Mesendoderm (in vitro differentiated cells): ENCODE measurements at places on chromosomes 4 and X.

DNA sequence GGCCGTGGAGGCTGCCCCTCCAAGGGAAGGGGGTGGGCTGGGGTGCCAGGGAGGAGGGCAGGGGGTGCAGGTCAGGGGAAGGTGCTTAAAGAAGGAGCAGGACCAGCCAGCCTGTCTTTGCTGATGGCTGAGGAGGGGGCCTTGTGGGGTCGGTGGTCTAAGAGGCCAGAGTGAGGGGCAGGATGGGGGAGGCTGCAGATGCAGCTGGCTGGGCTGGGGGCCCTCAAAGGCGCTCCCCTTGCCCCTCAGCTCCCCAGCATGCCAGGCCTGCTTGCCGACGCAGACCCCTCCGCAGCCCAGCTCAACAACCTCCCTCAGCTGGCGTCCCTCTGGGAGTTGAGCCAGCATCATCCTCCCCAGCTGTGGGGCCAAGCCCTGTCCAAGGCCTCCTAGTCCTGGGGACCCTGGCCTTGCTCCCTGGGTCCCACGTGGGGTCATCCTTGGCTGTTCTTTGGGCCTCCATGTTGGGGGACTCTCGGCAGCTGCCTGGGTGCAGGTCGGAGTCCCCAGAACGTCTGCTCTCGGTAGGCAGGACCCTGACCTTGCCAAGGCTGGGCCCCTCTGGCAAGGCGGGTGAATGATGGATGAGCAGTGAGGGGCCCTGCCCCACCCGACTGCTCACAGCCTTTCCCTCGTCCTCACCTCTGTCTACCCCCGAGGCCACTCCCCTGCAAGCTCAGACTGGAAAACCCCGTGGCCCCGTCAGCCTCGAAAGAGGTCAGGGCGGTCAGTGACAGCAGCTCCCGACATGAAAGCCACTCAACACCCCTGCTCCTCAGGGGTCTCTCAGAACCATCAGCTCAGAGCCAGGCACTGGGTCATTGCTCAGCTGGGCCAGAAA is 119.4 kb downstream of the FAM53A start:
- no peak for DNase-seq

GRCh38 chr4:52606726-52607125 is 52.4 kb downstream of the USP46 start:
- no peak for DNase-seq

GRCh38 chr4:45944000-45944399 is 179.9 kb downstream of the GABRG1 start:
- no peak for DNase-seq

DNA sequence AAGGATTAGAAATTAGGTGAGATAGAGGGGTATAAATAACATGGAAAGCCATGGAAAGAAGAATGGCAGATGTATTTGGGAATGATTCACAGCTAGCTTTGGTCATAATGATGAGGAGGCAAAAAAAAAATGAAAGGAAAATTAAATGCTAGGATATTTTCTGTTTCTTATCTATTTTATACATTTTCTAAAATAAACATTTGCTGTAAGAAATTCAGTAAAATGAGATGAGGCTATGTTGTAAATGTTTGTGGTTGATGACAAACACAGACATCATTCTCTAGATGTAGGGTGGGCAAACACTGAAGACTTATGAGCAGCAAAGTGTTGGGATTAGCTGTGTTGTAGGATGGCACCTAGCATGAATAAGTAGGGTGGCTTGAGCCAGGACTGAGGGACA is 407.1 kb downstream of the IL15 start:
- DNase-seq, result no peak

GRCh38 chr4:6641971-6642320 is 1.5 kb downstream of the MRFAP1 start:
- DNase-seq, result no peak

DNA sequence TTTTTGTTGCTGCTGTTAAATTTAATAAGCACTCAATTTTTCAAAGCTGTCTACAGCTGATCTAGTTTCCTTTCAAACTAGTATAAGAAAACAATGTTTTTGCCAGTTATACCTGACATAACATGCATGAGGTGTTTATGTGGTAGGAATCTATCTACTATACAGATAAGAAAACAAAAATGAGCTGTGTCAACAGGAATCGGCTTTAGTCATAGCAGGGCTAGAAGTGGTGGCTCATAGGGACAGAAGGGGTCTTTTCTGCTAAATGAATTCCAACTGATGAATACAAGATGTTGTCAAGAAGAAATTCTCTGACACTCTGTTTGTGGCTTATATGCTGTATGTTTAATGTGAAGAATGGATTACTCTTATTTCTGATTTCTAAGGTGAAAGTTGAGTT is 55.7 kb upstream of the CLNK start:
- DNase-seq, result no peak

GRCh38 chr4:93320356-93320755 is 508.2 kb upstream of the ATOH1 start:
- no peak for DNase-seq

GRCh38 chr4:139833151-139833910 is 167.7 kb downstream of the MGST2 start:
- no peak for DNase-seq

GRCh38 chr4:108360754-108361445 is 192.2 kb upstream of the LEF1 start:
- DNase-seq, result peak; percentile 95

GRCh38 chr4:7233006-7233580 is 40.8 kb downstream of the SORCS2 start:
- DNase-seq, result no peak

DNA sequence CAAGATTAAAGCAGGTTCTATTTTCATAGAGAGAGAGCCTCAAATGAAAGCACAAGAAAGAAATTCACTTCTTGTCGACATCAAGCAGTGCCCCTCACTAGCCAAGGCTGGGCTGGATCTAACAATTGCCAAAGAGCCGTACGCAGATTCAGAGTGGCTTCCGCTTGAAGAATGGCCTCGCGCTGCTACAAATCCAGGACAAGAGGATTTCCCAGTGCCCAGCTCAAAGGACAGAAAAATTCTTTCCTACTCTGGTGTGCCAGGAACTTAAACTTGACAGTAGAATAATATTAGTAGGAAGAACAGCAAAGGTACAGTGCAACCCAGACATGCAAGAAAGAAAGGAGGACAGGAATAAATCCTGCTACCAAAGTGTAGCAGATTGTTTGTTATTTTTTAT is 56.5 kb upstream of the PPARGC1A start:
- no peak for DNase-seq

DNA sequence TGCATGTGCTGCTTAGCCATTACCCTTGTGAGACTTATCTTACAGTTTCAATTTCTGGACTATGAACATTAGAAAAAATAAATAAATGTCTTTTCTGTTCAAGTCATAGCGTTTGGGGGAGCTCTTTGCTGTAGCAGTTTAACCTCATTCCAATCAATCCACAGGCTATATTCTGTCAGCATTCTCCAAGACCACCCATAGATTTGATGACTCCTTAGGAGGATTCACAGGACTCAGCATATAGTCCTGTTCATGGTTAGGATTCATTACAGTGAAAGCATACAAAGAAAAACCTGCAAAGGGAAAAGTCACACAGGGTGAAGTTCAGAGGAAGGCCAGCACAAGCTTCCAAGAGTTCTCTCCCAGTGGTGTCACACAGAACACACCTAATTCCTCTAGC is 180.5 kb downstream of the ADAMTS3 start:
- no peak for DNase-seq

GRCh38 chr4:110484767-110485166 is 8.8 kb downstream of the ENPEP start:
- DNase-seq, result peak; percentile 45

DNA sequence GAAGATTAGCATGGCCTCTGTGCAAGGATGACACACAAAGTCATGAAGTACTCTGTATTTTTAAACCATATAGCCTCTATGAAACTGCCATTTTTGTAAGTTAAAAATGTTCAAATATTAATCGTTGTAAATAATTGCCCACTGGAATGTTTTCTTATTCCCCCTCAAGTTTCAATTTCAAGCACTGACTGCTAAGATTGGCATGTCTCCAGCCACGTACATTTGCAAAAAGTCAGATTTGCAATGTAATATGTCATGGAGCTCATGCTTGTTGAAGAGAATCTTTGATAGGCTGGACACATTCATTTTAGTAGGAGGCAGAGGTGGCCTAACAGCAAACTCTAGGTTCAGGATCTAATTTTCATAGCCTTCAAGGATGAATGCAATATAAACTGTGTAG is 124.7 kb downstream of the CBR4 start:
- DNase-seq, result no peak

DNA sequence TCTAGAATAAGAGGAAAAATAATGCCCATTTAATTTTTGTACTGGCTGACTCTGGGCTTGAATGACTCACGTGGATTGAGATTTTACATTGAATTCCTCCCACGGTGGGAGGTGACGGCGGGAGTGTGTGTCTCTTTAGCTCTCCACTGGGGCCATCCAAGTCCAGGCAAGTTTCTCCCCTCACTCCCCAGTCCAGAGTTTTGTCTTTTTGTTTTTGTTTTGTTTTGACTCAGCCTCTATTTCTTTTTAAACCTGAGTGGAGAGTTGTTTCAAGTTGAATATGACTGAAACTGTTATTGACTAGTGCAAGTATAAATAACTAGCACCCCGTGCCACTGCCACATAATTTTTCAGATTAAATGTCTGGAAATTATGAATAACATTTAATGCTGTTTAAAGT is 13.6 kb downstream of the CHST7 start:
- peak; percentile 34 for DNase-seq

DNA sequence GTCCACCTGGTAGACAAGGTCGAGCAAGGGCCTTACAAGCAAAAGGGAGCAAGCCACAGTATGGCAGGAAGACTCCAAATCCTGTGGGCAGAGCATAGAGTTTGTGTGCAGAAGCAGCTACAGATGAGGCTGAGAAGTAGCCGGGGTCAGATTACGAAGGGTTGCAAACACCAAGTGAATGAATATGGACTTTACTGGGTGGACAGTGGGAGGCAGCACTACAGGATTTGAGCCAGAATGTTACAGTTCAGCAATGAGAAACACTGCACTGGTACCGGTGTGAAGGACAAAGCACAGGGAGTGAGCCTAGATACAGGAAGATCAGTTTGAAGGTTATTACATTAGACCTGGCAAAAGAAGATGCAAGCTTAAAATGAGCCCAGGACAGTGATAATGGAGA is 46.1 kb upstream of the HOPX start:
- no peak for DNase-seq

DNA sequence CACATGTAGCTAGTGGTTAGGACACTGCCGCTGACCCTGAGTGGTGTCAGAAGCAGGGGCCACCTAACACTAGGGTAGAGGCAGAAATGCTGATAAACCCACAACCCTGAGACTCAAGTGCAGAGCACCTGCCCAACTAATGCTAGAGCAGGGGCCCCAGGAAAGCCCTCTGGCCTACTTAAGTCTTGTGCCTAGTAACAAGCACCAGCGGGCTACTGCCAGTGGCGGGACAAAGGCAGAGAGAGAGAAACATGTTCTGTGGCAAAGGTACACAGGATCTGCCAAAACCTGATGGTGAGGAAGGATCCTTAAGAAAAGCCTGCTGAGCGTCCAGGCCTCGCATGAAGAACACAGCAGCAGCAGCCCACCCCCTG is 172.4 kb downstream of the PRDM5 start:
- no peak for DNase-seq

- DNase-seq, result no peak
Observed at GRCh38 chr4:20367446-20367845, 115.7 kb downstream of the SLIT2 start.

DNA sequence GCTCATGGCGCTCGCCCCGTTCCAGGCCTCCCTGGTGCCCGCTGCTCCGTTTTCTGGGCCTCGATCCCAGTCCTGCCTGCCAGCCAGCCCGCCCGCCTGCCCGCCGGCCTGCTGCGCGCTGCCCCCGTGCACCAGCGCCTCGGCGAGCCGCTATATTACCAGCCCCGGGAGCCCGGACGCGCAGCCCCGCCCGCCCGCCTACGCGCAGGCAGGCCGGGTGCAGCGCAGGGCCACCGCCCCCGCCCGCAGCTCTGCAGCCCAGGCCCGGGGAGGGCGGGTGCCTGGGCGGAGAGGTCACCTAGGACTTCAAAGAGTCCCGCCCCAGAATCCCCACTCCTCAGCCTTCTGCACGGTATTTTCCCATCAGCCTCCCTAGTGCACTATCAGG is at the start of gene MAOB:
Gene MAOB, minus strand, starts transcription at position 157 of the 388 bp plus-strand sequence. Its CDS starts 151 bp downstream, at position 6.
- DNase-seq, result peak; percentile 38

DNA sequence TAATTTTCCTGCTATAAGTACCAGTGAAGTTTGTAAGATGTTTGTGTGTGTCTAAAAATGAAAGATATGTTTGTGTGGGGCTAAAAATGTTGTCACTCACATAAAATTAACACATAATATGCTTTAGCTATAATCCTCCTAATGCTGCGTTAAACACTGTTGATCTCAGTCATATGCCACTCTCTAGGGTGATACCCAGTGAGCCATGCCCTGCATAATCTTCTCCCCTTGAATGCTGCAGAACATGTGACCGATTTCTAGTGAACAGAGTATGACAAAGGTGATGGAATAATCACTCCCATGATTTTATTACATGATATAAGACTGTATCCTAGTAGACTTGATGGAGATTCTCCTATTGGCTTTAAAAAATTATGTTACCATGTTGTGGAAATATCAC is 119.1 kb upstream of the EPHA5 start:
- DNase-seq, result no peak

DNA sequence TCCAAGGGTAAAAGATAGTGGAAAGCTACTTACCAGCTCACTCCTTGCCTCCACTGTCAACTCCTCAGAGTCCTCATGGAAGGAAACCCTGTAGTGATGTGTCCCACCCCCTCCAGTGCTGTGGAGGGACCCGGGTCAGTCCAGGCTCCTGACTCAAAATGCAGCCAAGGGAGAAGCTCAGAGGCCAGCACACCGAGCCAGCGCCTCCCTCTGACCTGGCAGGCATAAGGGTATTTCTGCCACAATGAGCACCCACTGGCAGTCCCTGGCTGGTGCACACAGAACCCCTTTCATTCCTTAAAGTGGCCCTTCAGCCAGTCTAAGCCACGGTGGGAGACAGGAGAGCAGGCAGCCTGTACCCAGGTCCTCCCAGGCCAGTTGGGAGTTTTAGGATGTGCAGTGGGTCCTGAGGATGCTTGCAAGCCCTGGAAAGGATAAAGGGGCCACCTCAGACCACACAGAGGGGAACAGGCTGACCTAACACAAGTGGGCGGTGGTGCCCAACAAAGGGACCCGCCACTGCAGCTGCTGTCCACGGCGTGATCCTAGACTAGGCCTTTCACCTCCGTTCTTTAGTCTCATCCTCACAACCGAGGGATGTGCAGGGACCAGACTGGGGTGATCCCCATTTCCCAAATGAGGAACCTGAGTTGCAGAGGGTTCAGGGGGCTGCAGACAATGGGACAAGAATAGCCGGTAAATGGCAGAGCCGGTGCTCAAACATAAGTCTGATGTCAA is 5.7 kb downstream of the JAKMIP1 start:
- no peak for DNase-seq

- no peak for DNase-seq
Observed at GRCh38 chrX:110012818-110013485, 10.0 kb downstream of the TMEM164 start.

DNA sequence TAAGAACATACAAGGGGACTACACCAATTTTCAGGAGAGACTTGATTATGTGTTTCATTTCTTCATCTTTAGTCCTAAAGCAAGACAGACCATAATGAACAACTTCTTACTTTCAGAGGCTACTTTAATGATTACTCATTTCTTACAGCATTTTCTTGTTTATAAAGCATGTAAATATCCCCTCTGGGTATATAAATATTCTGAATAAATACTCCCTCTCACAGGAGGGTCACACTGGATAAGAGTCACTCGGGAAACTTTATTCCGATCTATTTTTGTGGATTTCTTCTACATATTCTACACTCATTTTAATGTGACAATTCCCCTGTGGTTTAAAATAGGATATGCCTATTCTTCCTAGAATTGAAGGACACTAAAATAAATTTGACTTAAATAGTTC is 228.9 kb upstream of the RPS6KA3 start:
- DNase-seq, result no peak

GRCh38 chr4:165450871-165451270 is 72.1 kb downstream of the CPE start:
- DNase-seq, result no peak

- DNase-seq, result no peak
Observed at GRCh38 chrX:139875841-139876240, 57.0 kb downstream of the ATP11C start.
